Activated T-cell treated with anti-CD3 and anti-CD28 coated beads, Interleukin-2, amount 50 U/mL, for 72 hours (primary cell): ENCODE measurements at places on chromosomes 13 and 19. TPM values are rescaled to one million over a fixed set of nuclear protein-coding genes. Genes with fewer than 3 reads are reported as not detected.

C19orf44 gene
- 3.0 TPM for total RNA-seq

- no peaks in the 10 kb centered on the region for H3K4me1 ChIP-seq
- no peak for DNase-seq
- no peak overlapping the region for H3K4me3 ChIP-seq
- H3K27ac ChIP-seq, result no peak overlapping the region
- H3K36me3 ChIP-seq, result no peaks in the 10 kb centered on the region
Observed at GRCh38 chr13:111920932-111921705, 145.8 kb upstream of the SOX1 start.

DNA sequence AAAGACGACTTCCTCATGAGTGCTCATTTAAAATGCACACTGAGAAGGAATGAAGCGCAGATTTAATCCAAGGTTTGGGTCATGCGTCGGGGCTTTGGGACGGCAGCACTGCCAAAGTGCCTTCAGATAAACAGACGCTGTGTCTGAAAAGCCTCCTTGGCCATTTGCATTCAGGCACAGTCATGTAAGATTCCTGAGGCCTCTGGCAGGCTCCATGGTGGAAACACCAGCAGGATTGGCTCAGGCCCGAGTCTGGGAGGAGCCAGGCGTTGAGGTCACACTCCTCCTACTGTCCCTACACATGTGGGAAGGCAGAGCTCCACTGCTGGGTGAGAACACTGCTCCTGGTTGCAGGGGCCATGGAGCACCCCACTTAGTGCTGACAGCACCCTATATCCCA lies 113.3 kb upstream of the KL start:
- H3K4me3 ChIP-seq, result no peak overlapping the region
- H3K4me1 ChIP-seq, result peaks cover 27% of the 10 kb centered on the region
- H3K36me3 ChIP-seq, result no peaks in the 10 kb centered on the region
- DNase-seq, result no peak

DNA sequence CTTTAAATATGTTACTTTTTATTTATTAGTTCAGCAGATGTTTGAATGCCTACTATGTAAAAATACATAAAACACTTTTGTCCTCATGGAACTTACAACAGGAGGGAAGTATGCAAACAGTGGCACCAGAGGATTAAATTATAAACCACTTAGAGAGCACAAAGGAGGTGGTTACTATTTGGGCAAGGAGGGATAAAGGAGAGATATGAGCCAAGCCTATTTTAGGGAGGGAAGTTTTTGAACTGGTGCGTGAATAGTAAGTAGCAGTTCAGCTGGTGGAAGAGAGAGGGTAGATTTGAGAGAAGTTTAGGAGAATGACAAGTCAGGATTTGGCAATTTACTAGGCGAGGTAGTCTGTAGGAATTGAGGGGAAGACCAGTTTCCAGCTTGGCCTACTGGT lies 8.6 kb downstream of the AKAP11 start:
- H3K27ac ChIP-seq, result no peak overlapping the region
- peaks cover 5% of the 10 kb centered on the region for H3K36me3 ChIP-seq
- H3K4me1 ChIP-seq, result peaks cover 27% of the 10 kb centered on the region
- H3K4me3 ChIP-seq, result no peak overlapping the region
- H3K27me3 ChIP-seq, result no peaks in the 10 kb centered on the region

DNA sequence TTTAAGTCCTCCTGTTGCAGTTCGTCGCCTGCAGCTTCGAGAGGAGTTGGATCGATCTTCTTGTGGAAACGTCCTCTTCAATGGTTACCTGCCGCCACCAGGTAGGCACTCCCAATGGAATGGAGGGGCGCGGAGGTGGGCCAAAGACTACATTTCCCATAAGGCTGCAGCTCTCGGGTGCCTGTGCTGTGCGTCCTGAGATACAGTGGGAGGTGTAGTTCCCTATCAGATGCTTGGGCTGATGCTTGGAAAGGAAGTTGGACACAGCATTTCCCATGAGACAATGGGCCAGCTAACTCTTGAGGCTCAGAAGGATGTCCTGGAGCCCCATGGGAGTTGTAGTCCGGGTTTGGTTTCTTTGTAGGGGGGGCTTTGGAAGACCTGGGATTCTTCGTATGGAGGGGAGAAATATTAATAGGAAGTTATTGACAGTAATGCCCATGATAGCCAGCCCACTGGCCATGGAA lies 1.8 kb downstream of the SHKBP1 start:
- H3K36me3 ChIP-seq, result peaks cover 14% of the 10 kb centered on the region
- peak overlapping the region; percentile 66 for H3K27ac ChIP-seq
- H3K27me3 ChIP-seq, result no peaks in the 10 kb centered on the region
- H3K4me3 ChIP-seq, result peak overlapping the region; percentile 78
- DNase-seq, result no peak
- H3K4me1 ChIP-seq, result peaks cover 26% of the 10 kb centered on the region

- no peaks in the 10 kb centered on the region for H3K4me1 ChIP-seq
- no peaks in the 10 kb centered on the region for H3K36me3 ChIP-seq
- no peaks in the 10 kb centered on the region for H3K27me3 ChIP-seq
- H3K27ac ChIP-seq, result no peak overlapping the region
- no peak overlapping the region for H3K4me3 ChIP-seq
Observed at GRCh38 chr13:105878119-105878700, 657.3 kb downstream of the EFNB2 start.

DNA sequence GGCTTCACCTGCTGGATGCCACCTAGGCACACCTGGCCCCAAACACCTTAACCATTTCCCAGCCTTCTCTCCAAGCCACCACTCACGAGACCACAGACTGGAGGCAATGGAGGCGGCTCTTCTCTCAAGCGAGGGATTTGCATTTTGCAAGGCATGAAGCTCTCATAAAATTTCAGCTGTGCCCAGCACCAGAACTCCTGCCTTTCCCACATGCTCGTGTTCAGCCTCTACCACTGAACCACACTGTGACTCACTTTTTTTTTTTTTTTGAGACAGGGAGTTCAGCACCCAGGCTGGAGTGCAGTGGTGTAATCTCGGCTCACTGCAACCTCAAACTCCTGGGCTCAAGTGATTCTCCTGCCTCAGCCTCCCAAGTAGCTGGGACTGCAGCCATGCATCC lies 10.6 kb downstream of the NANOS3 start:
- H3K27me3 ChIP-seq, result no peaks in the 10 kb centered on the region
- H3K36me3 ChIP-seq, result no peaks in the 10 kb centered on the region
- H3K4me1 ChIP-seq, result peaks cover 12% of the 10 kb centered on the region
- H3K4me3 ChIP-seq, result no peak overlapping the region
- DNase-seq, result no peak

PRR19 gene
- total RNA-seq, result 0.29 TPM

DNA sequence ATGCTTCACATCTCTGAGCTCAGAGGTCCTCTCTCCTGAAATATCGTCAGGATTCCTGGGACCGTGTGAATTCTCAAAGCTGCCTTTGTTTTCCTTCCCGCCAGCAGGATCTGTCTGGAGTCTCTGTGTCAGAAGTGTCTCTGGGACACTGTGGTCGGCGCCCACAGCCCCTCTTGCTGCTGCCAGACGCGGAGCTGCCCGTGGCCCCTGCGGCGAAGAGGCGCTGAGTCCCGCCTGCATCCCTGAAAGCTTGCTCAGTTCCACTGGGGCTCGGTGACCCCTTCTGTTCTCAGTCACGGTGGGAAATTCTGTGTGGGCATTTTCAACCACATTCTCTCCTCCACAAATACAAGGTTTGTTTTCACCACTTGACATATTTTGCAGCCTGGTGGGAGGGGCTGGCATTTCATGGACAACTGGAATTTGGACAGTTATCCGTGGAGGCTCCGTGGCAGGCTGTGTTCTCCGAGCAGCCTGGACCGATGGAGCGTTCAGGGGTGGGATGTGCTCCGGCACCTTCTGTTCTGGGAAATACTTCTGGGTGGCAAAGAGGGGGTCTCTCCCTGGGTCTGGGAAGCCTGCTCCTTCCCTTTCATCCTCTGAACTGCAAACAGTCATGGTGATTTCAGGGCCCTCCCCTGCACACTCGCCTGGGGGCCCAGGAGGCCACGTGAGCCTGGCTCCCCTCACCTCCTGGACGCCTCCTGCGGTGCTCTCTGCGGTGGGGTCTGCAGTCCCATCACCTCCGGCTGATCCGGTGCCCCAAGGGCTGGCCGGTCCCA lies 42.6 kb upstream of the GRTP1 start:
- no peak overlapping the region for H3K27ac ChIP-seq
- no peaks in the 10 kb centered on the region for H3K27me3 ChIP-seq
- no peak overlapping the region for H3K4me3 ChIP-seq
- DNase-seq, result no peak
- no peaks in the 10 kb centered on the region for H3K4me1 ChIP-seq
- no peaks in the 10 kb centered on the region for H3K36me3 ChIP-seq

FUT1 gene
- 0.32 TPM for total RNA-seq

SKA3 gene
- total RNA-seq, result 32.0 TPM

GRCh38 chr13:28204690-28205443 lies 66.5 kb downstream of the PAN3 start:
- H3K4me3 ChIP-seq, result peak overlapping the region; percentile 34
- H3K4me1 ChIP-seq, result peaks cover 29% of the 10 kb centered on the region
- H3K36me3 ChIP-seq, result peaks cover 16% of the 10 kb centered on the region
- peak overlapping the region; percentile 25 for H3K27ac ChIP-seq

DNA sequence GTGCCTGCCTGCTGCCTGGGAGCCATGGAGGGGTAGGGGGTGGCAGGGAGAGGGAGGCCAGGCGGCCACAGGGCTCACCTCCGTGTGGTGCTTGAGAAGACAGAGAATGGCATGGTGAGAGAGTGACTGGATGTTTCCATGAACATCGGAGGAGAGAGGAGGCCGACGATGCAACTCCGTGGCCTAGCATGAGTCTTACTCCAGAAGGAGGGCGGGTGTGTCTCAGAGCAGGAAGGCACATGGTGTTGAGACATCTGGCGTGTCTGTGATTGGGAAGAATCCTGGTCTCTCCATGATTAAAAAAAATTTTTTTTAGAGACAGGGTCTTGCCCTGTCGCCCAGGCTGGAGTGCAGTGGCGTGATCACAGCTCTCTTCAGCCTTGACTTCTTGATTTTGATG lies 5.1 kb downstream of the IRGC start:
- peaks cover 9% of the 10 kb centered on the region for H3K4me1 ChIP-seq
- no peak for DNase-seq
- no peaks in the 10 kb centered on the region for H3K36me3 ChIP-seq
- H3K27ac ChIP-seq, result peak overlapping the region; percentile 65

DNA sequence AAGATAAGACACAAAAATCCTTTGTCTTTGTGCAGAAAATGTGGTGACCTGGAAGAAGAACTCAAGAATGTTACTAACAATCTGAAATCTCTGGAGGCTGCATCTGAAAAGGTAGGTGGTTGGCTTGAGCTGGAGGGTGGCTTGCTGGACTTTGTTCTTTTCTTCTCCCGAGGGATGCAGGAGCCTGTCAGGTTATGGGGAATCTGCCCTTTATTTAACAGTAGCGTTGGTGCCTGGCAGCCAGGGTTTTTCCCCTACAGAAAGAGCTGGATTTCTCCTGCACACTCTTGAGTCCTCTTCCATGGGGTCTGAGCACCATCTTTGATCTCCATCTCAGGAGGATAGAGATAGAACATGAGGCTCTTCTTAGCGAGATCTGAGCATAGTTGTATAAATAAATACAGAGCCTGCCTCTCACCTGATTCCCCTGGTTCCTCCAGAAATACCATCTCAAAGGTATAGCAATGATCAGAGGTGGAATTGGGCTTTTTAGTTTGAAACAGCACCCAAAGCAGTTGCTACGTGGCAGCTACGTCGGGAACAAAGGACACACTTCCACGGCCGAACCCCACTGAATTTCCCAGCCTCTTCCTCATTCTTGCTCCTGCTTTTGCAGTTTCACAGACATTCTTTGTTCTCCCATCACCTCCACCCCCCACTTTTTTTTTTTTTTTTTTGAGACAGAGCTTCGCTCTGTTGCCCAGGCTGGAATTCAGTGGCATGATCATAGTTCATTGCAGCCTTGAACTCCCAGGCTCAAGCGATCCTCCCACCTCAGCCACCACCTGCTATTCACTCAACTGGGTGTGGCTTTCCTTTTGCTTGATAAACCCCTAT lies 12.9 kb downstream of the TPM4 start:
- H3K36me3 ChIP-seq, result peaks cover 37% of the 10 kb centered on the region
- H3K4me1 ChIP-seq, result peaks cover 52% of the 10 kb centered on the region
- H3K27me3 ChIP-seq, result no peaks in the 10 kb centered on the region
- peak overlapping the region; percentile 70 for H3K27ac ChIP-seq
- DNase-seq, result no peak

GRCh38 chr13:112248406-112248760 lies 127.8 kb upstream of the SPACA7 start:
- no peak for DNase-seq
- no peaks in the 10 kb centered on the region for H3K27me3 ChIP-seq
- H3K4me1 ChIP-seq, result no peaks in the 10 kb centered on the region

ERICH6B gene
- total RNA-seq, result not detected

LRRC4B gene
- 0.58 TPM for total RNA-seq

CEACAM16 gene
- total RNA-seq, result not detected
